Ovary (tissue), 10 donors: ENCODE measurements at places on chromosomes 2 and 18. TPM values are rescaled to one million over a fixed set of nuclear protein-coding genes. Genes with fewer than 3 reads are reported as not detected.

GRCh38 chr2:179424571-179424970 lies 159.9 kb upstream of the SESTD1 start:
- DNase-seq, result no peak

DNA sequence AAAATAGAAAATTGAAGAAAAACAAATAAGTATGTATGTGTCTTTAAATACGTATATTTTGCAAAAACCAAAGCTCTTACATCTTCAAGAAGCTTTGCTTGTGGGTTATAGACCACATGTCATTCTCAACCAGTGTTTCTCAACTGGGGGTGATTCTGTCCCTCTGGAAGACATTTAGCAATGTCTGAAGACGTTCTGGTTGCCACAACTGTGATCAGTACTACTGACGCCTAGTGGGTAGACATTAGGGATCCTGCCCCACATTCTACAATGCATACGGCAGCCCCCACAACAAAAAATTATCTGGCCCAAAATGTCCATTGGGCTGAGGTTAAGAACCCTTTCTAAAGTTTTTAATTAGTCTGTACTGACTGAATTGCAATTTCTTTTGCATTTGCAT lies 48.4 kb downstream of the UNC50 start:
- no peak for DNase-seq

GRCh38 chr2:61670591-61671501 lies 132.7 kb upstream of the XPO1 start:
- no peak for DNase-seq

Gene PCARE
- total RNA-seq, result 0.12 TPM

Gene TRPM8
- total RNA-seq, result not detected
